ENCODE measurements at places on chromosomes 16 and 17.

DNA sequence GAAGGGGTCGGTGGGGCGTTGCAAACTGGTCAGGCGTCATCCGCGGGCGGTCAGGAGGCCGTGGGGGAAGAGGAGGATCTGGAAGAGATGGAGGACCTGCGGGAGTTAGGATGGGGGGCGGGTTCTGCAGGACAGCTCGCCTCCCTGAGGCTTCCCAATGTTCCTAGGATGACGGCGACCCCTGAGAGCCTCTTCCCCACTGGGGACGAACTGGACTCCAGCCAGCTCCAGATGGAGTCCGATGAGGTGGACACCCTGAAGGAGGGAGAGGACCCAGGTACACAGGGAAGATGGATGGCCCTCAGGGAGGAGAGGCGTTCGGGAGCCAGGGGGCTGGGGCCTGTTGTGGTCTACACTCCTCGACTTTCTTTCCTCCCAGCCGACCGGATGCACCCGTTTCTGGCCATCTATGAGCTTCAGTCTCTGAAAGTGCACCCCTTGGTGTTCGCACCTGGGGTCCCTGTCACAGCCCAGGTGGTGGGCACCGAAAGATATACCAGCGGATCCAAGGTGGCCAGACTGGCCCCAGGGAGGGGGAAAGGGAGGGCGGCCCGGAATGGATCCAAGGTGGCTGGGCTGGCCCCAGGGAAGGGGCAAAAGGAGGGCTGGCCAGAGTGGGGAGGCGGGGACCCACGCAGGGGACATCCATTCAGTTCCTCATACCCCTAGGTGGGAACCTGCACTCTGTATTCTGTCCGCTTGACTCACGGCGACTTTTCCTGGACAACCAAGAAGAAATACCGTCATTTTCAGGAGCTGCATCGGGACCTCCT is 839 bp downstream of the PLD2 start:
- no peak for DNase-seq

- no peak for DNase-seq
Observed at GRCh38 chr16:67161595-67162058, 1.9 kb downstream of the FBXL8 start.

- no peak for DNase-seq
Observed at GRCh38 chr17:80845069-80845862, 146.4 kb upstream of the CHMP6 start.

GRCh38 chr17:2176499-2177169 is 121.7 kb downstream of the HIC1 start:
- DNase-seq = no peak

GRCh38 chr16:2233872-2234812 is 2.1 kb upstream of the DNASE1L2 start:
- no peak for DNase-seq

DNA sequence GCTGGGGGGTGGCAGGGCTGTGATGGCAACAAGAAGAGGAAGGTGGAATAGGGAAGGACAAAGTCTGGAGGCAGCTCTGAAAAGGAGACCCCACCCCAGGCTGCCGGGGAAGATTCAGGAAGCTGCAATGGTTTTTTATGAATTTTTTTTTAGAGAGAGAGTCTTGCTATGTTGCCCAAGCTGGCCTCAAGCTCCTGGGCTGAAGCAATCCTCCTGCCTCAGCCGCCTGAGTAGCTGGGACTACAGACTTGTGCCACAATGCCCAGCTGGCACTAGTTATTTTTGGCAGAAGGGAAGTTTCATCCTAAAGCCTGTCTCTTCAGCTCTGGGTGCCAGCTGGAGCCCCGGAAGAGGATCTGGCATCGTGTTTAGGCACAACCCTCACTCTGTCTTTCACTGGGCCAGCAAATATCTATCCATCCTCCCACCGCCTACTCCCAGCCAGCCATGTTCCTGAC is 1.3 kb upstream of the CES3 start:
- no peak for DNase-seq

DNA sequence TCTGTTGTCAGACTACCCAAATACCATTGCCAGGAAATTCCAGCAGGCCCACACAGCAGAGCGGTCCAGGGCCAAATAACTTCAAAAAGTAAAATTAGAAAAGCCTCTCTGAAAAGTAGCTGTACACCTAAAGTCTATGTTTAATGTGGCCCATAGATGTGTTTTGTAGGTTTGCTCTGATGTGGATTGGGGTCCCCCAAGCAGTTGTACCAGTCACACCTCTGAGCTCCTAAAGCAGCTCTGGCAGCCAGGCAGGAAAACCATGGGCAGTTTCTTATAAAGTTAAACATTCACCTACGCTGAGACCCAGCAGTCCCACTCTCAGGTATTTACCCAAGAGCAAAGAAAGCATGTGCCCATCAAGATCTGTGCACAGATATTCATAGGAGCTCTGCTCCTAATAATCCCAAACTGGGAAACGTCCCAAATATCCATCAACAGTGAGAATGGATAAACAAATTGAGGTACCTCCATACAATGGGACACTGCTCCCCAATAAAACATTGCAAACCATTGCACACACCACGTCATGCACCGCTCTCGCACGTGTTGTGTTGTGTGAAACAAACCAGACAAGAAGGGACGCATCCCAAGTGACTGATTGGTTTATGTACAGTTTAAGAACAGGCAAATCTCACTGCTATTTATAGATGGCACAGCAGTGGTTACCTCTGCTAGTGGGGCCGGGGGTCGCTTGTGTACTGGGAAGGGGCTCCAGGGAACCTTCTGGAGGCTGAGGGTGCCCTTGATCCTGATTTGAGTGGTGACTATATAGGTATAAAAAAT is 15.8 kb upstream of the PRM1 start:
- no peak for DNase-seq

DNA sequence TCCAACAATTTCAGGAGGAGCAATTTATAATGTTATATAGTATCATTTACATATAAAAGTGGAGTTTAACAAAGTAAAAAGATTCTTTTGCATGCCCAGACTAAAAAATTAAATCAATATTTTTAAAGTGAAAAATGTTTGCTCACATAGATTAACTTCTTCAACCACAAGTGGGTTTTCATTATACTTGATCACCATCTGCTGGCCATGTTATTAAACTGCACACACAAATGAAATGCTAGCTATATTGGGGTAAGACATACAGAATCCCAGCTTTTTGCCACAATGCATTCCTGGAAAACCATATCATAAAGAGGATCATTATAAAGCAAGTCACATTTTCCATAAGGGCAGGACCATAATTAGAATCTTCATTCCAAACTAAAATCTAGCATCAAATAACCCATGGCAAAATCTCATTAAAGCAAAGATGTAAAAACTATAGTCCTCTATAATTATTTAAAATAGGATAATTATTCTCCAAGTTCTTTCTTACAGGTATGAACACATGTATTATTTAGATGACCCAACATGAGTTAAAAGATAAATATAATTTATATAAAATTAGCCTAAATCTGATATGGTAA is 26.3 kb downstream of the CEP112 start:
- DNase-seq = peak; percentile 65

GRCh38 chr17:17856386-17856785 is 19.6 kb upstream of the SREBF1 start:
- no peak for DNase-seq

GRCh38 chr17:9472094-9472493 is 103.5 kb downstream of the STX8 start:
- DNase-seq = no peak

GRCh38 chr17:1123921-1124715 is 55.7 kb downstream of the ABR start:
- no peak for DNase-seq

DNA sequence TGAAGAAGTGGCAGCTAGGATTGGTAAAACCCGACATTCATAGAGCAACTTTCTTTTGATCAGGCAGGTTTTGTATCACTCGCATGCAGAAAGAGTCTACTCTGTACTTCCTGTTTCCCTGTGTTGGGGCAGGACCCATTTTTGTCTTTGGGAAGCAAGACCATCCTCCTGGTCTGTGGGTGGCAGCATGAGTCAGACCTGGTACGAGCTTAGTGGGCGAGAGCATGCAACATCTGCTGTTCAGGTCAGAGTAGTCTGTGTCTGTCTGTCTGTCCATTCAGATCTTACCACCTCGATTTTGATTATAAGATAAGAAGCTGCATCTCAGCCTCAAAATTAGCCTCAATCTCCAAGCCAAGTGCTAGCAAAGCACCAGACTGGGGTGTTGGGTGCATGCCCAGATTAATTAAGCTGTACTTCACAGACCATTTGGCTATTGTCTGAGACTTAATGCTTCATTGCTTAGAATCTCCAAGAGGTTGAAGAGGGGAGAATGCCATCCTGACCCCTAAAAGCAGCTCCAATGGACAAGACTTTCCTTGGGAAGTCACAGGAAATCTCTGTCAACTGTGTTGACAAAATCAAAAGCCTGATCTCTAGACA is 110.9 kb downstream of the XYLT1 start:
- DNase-seq = peak; percentile 53

DNA sequence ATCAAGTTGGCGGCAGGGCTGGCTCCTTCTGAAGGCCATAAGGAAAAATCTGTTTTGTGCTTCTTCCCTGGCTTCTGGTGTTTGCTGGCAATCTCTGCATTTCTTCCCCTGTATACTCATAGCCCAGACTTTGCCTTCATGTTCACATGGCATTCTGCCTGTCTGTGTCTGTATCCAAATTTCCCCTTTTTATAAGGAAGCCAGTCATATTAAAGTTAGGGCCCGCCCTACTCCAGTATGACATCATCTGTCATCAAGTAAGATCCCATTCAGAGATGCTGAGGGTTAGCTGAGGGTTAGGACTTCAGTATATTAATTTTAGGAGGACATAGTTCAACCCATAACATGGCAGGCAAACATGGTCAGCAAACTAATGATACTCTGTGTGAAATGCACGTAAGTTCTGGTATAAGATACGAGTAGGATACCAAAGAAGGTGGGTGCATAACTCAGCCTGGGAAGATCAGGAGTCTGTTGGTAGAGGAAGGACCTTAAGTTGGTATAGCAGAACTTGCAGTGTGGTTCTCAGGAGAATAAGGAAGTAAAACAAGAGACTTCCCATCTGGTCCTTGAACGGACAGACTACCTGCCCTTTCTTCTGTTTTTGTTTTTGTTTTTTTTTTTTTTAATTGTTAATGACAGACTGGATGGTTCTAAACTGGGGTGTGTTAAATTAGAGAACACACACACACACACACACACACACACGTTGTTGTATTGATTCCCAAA is 13.9 kb downstream of the MAP2K6 start:
- DNase-seq = no peak

GRCh38 chr17:28173801-28174200 is 131.3 kb downstream of the NLK start:
- DNase-seq = no peak

DNA sequence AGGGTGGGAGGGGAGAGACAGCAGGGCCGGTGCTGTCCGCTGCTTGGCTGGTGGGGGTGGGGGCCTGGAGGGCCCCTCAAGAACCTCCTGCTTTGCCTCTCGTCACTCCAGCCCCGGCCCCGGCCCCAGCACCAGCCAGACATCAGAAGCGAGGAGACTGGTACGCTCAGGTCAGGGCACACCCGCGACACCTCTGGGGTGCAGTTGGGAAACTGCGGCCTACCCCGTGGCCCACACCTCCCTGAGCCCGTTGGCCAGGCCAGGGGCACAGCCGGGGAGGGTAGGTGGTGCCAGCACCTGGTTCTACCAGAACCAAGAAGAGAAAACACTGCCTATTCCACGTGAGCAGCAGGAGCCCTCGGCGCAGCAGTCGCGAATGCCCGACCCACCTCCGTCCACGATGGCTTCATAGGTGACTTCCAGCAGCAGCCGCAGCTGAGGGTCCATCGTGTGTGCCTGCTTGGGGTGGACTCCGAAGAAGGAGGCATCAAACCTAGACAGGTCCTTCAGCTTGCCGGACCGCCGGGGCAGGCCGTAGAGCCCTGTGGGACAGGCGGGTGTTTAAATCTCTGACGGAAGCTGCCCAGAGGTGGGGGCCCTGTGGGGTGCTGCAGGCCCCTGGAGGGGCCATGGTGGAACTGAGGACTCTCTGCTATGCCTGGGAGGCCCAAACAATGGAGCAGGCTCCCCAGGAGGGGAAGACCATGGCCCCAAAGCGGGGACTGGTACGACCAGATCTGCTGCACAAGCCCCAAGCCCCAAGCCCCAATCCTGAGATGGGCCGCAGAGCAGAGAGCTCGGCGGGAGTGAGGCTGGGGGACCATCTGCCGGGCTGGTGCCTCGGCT is 2.9 kb downstream of the FASN start:
- no peak for DNase-seq

DNA sequence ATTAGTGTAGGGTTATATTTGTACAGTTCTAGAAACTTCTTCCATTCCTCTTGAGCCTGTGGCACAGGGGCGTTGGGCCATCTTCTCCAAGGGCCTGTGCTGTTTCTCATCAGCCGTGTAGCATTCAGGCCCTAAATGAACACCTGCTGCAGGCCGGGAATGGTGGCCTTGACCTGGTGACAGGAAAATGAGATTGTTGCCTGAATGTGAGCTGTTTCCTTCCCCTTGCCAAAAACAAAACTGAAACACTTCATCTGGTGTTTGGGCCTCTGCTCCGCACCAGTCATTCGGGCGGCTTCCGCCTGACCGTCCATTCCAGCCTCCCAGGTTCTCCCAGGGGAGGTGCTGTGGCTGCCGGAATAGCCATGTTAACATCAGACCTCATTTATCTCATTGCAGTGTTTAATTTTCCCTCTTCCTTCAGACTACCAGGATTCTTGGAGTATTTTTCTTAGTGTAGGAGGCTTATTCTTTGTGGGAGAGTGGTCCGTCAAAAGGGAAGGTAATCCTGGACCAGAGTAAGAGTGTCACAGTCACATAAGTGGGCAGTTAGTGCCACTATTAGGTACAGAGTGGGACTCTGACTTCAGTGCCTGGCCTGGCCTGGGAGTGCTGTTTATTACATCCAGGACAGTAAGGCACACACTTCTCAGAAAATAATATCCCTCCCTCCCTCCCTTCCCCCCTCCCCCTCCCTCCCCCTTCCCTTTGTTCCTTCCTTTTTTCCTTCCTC is 61.9 kb downstream of the WWP2 start:
- no peak for DNase-seq

GRCh38 chr16:35363510-35363909 is 1904.1 kb downstream of the TP53TG3F start:
- DNase-seq = no peak

DNA sequence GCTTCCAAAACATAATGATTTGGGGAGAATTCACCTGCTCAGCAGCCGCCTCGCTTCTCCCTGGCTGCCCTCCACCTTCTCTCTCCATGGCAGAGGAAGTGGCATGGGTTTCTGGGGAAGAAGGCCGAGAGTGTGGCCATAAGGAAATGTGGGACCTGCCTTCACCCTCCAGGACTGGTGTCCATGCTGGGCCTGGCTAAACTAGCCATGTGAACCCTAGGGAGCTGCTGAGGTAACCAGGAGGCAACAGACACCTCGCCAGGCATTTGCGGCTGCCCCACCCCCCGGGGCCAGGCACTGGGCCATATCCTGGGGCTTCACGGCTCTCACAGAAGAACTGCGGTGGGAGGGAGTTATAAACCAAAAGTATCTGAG is 9.9 kb upstream of the CMTM4 start:
- no peak for DNase-seq

GRCh38 chr17:46082257-46082656 is 83.2 kb downstream of the STH start:
- DNase-seq = no peak

DNA sequence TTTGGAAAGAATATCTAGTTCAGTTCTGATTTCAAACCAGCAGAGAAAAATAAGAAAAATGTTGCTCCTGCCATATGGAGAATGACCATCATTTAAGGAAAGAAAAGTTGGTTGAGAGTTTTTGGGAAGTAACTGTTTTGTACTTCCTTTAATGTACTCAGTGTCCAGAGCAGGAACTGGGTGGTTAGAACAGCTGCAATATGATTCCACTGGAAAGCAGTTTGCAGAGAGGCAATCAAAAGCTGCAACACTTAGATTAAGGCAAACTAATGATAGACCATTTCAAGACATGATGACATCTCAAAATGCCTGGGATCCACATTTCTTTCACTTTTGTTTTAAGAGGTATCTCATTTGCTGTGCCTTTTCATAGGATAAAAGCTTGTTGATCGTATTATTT is 313.3 kb upstream of the HSBP1 start:
- DNase-seq = no peak
